A172 (cell line): ENCODE measurements at places on chromosomes 1 and 21. TPM values are rescaled to one million over a fixed set of nuclear protein-coding genes. Genes with fewer than 3 reads are reported as not detected.
A peak's percentile ranks its signal among the peaks of the same experiment; 100 is the strongest.

Gene LEMD1
- 0.36 and 0.60 TPM in 2 replicates for total RNA-seq

Gene GJC2
- 6.6 and 16.8 TPM in 2 replicates for total RNA-seq

Gene AQP10
- not detected in 2 replicates for total RNA-seq

Gene TAL1
- not detected in 2 replicates for total RNA-seq

- DNase-seq, result no peak
Measured at GRCh38 chr1:30704765-30705509, 18.4 kb downstream of the MATN1 start.

- DNase-seq, result peak; percentile 64
Measured at GRCh38 chr1:1281533-1282321, 1.5 kb downstream of the SCNN1D start.

- no peak for DNase-seq
Measured at GRCh38 chr1:204224655-204225054, 10.9 kb upstream of the GOLT1A start.

DNA sequence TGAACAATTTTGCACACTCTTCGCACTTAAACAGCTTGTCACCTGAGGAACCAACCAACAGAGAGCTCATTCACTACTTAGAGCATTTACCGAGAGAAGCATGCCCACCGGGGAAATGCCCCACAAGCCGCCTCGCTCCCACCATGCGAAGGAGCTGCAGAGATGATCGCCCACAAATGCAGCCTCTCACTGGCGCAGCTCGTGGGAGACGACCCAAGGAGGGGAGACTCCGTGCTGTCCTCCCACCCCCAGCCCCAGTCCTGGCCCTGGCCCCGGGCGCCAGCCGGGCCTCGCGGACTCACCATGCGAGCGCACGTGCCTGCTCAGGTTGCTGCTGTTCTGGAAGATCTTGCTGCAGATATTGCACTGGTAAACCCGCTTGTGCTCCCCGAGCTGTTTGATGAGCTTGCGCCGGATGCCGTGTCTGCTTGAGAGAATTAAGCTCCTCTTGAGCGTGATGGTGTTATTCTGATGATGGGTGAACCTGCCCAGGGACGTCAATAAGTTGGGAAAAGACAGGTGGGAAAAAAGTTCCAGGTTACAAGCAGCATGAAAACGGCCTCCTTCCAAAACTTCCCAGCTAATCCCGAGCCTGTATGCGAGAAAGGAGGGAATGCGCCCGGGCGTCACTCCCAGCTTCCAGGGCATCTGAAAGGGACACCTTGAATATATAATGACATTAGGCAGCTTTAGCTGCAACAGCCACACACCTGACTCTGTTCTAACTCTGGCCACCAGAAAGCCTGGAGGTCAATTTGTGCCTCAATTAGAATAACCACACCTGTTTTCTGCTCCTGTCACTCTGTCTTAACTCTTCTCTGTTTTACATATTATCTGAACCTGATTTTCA, 42.8 kb downstream of the PRDM15 start:
- no peak for DNase-seq

DNA sequence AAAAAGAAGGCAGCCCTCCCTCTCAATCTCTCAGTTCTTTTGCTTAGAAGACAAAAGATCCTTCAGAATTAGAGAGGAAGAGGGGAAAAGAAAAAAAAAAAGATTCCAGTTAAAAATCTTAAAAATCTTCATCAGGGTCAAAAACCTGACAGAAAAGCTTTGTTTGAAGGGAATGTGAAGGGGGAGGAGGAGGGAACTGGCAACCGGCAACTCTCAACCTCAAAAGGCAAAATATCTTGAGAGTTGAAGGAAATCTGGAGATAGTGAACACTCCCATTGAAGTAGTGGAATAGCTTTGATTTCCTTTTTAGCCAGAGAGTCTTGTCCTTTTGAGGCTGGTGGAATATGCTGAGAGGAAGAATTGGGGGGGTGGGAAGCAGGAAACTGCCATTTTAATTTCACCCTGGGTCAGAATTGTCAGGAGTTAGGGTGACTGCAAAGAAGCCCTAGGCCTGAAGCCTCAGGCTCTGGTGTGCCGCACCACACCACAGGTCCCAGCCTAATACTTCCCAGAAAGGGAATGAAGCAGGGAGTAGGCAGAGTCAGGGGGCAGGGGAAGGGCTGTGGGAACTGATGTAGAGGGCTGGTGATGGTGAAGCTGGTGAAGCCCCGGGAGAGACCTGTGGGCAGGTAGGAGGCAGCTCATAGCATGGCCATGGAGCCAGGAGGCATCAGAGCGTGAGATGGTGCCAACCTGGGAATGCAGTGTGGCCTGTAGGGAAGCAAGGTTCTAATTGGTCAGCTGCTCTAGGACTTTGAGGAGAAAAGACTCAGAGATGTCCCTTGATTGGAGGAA, 24.6 kb downstream of the KIRREL1 start:
- no peak for DNase-seq

- DNase-seq, result no peak
Measured at GRCh38 chr1:233334092-233334491, 6.6 kb downstream of the MAP3K21 start.

DNA sequence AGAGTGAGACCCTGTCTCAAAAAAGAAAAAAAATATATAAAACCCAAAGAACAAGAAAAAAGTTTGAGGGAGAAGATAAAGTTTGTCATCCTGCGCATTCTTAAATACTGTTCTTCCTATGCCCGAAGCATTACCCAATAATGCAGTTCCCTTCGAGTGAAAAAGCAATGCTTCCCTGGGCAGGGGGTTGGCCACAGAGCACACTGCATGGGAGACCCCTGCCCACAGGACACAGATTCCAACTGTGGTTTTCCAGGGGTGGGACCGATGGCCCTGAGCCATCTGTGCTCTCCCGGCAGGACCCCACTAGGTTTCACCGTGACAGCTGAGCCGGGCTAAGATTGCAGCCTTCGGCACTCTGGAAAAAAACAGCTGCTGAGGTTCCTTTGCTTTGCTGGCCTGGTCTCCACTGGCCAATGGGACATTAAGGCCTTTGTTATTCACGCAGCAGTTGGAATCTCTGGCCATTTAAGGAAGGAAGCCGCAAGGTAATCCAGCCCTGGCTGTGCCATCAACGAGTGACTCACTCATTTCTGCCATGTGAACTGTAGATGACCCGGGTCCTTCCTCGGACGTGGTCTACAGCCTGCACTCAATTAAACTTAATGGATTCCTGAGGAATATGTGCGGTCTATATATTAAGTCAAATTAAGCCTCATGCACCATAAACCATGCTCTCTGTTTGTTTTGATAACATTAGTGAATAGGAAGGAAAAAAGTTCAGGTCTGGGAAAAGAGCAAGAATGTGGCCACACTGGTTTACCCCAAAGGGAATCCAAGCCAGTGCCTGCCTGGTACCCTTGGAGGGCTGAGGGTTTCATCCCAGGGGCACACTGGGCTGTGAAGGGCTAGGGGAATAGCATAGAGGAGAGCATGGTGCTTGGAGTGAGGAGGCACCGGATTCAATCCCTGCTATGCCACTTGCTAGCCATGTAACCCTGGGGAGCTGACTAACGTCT, 163.2 kb downstream of the ZBTB18 start:
- DNase-seq, result peak; percentile 100

DNA sequence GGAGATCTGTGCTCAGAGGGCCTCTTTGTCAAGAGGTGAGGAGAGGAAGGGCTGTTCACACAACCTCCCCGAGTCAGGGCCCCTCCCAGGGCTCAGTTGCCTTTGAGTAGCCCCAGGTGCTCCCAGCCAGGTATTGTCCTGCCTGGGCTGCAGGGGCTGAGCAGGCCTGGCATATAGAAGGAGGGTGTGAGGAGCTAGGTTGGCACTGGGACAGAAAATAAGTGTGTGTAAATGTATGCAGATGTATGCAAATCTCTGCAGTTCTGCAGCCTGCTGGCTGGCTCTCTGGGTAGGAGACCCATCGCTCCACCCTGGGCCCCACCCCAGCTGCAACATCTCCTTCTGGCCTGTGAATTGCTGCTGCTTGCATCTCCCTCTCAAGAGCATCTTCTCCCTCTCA, 52.4 kb downstream of the NAV1 start:
- no peak for DNase-seq

- no peak for DNase-seq
Measured at GRCh38 chr1:21651214-21652042, 17.7 kb downstream of the RAP1GAP start.

GRCh38 chr1:224783006-224783651, 146.3 kb upstream of the DNAH14 start:
- DNase-seq, result peak; percentile 75

DNA sequence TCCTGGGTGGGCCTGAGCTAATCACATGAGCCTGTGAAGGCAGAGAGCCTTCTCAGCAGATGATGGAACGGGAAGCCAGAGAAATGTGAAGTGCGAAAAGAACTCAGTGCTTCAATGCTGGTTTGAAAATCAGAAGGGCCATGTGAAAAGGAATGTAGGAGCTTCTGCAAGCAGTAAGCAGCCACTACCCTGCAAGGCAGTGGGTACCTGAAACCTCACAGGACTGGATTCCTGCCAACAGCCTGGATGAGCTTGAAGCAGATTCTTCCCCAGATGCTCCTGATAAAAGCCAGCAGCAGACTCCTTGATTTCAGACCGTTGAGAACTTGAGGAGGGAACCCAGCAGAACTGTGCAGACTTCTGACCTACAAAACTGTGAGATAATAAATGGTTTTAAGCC, 158.6 kb downstream of the SYT2 start:
- DNase-seq, result peak; percentile 29

DNA sequence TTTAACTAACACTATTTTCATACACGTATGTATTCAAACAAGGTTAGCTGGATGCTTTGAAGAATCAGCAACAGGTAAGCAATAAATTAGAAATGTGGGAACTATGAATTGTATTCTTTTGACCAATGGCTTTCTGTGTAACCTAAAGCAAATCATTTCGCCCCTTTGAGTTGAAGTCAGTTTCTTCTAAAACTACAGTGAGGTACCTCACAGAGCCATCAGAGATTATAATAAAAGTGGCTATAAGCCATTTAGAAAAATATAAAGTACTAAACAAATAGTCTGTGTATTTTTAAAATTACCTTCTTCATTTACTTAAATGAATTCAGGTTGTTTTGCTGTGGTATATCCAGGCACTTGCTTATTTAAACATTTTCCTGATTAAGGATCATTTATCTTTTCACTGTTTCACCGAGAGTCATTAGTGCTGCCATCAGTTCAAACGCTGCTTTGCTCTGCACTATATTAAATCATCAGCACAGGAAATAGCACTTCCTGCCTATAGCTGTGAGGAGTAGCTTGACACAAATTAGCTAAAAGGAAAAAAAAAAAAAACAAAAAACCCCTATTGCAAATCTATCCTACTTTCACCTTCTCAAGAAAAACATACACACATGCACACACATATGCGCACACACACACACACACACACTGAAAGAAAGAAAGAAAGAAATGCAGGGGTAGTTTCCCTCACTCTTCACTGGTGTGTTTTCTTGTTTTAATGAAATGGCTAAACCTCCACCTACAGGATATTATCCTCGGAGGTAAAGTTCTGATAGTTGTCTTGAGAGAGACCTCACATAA, 39.8 kb upstream of the C1orf105 start:
- DNase-seq, result peak; percentile 44

DNA sequence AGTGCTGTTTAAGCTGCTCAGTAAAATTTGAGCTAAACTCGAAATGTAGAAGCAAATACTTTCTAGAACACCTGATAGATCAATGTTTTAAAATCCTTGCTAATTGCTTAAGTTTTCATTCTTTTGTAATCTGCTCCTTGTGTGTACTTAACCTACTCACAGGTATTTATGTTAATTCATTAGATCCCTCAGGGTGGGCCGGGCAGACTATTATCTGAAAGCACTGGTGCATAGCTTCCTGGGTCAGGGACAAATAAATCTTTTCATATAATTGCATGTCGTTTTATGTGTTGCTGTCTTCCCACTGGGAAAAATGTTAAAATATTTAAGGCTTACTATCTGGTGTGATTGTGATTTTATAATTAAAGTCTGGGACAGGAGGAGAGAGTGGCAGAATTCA, 440.5 kb downstream of the SMYD3 start:
- DNase-seq, result no peak

- DNase-seq, result no peak
Measured at GRCh38 chr1:248818505-248819374, 7.0 kb downstream of the SH3BP5L start.

GRCh38 chr1:63934697-63935096, 160.9 kb downstream of the ROR1 start:
- DNase-seq, result no peak

DNA sequence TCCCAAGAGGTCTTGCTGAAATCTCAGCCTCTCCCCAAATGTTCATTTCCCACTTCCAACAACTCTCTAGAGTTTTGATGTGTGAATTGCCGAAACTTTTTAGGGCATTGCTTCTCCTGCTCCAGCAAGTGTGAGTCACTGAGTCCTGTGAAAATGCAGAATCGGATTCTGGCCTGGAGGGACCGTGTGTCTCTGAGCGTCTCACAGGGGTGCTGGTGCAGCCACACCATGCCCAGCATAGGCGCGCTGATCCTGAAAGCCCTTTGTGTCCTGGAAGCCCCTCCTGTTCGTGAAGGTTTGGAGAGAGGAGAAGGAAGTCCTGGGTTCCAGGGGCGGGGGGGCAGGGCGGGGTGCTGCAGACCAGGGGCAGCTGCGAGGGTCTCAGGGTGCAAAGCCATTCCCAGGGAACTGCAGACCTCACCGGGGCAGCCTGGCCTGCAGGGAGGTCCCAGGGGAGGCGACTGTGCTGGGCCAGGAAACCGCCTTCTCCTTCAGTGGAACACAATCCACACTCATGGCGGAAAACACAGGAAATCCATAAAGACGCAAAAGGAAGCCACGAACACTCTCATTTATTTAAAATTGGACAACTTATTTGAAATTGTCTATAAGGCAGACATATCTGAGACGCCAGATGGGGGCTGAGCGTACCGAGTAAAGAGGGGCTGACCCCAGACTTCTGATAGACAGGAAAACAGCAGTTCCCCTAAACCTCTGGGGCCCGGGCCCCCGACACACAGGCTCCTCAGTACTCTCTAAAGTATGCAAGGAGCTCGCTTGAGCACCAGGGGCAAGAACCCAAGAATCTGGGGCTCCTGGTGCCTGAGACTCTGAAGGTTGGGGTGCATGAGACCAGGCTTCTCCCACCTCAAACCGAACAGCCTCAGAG, 43.5 kb upstream of the ADARB1 start:
- DNase-seq, result no peak

GRCh38 chr1:50702395-50702794, 257.7 kb downstream of the FAF1 start:
- DNase-seq, result no peak
